ENCODE measurements at places on chromosomes 7 and 10. TPM values are rescaled to one million over a fixed set of nuclear protein-coding genes. Genes with fewer than 3 reads are reported as not detected.

DNA sequence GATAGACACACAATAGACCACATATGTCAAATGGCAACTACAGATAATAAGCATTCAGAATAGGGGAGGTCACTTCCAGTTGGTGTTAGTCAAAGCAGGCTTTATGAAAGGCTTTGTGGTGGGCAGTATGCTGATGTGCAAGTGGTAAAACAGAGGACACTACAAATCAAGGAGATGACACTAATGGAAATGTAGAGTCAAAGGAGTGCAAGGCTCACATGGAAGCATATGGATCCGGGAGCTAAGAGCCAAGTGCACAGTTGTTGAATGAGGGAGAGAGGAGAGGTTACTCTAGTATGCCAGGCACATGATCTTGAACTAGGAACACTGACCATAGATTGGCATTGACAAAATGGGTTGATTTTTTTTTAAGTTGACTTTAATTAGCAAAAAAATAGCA, 62.7 kb downstream of the GRM3 start:
- no peaks in the 10 kb centered on the region for H3K27me3 ChIP-seq
- H3K36me3 ChIP-seq: no peaks in the 10 kb centered on the region
- no peaks in the 10 kb centered on the region for H3K4me1 ChIP-seq
- no peak overlapping the region for H3K27ac ChIP-seq
- DNase-seq: no peak

DNA sequence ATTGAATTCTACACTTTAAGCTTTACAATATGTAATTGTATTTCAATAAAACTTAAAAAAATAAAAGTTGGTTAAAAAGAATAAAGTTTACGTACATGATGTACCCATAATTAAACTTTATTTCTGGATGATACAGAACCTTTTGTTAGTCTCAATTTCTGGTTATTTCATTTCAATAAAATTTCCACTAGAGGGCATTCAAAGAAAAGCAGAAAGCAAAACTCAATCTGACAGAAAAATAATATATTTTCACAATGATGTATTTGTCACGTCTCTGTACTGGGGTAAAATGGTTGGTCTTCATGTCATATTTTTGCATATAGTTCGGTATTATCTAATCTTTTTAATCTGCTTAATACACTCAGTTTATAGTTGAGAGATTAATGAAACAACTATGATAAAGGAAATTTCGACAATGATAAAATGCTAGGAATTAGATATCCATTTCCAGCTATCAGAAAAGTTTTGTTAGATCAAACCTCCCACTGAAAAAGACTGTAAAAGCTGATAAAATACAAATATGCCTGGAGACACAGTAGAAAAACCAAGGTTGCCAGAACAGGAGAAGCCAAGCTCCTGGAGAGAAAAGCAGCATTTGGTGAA, 27.4 kb downstream of the ASZ1 start:
- H3K27ac ChIP-seq: no peak overlapping the region
- no peaks in the 10 kb centered on the region for H3K27me3 ChIP-seq
- H3K4me1 ChIP-seq: no peaks in the 10 kb centered on the region
- no peaks in the 10 kb centered on the region for H3K36me3 ChIP-seq

IFIT1B gene
- total RNA-seq: not detected

GRCh38 chr7:51369746-51370145, 53.1 kb upstream of the COBL start:
- no peaks in the 10 kb centered on the region for H3K27me3 ChIP-seq
- no peak overlapping the region for H3K27ac ChIP-seq
- H3K4me3 ChIP-seq: no peak overlapping the region
- no peak for DNase-seq
- H3K4me1 ChIP-seq: no peaks in the 10 kb centered on the region

DNA sequence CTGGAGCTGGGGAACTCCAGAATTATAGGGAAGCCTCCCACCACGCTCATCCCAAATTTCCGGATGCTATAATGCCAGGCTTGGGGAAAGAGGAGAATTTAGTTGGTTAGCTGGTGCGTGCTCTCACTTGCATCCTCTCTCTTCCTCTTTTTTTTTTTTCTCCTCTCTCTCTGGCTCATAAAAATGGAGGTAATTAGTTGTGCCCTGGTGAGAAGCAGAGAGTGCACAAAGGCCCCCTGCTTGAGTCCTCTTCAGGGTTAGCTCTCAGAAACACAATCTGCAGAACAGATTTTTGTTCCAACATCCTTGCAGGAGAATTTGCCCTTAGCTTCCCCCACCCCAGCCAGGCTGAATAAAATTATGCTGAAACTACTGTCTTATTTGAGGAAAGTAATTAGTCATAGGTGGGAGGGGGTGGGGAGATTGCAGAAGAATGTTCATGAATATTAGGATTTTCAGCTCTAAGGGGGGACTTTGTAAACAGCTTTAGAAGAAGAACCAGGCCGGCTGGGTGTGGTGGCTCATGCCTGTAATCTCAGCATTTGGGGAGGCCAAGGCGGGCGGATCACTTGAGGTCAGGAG, 7.6 kb downstream of the SERPINE1 start:
- no peak overlapping the region for H3K27ac ChIP-seq
- H3K27me3 ChIP-seq: peaks cover 30% of the 10 kb centered on the region
- peaks cover 20% of the 10 kb centered on the region for H3K4me1 ChIP-seq
- no peaks in the 10 kb centered on the region for H3K36me3 ChIP-seq

GRM3 gene
- not detected for total RNA-seq

CDC14C gene
- not detected for total RNA-seq

MKX gene
- total RNA-seq: not detected

GRCh38 chr10:86655173-86655540, 810 bp downstream of the OPN4 start:
- no peak overlapping the region for H3K27ac ChIP-seq
- H3K4me3 ChIP-seq: no peak overlapping the region
- H3K36me3 ChIP-seq: no peaks in the 10 kb centered on the region
- peaks cover 6% of the 10 kb centered on the region for H3K27me3 ChIP-seq
- no peaks in the 10 kb centered on the region for H3K4me1 ChIP-seq
- DNase-seq: no peak

GRCh38 chr10:128870830-128871597, 596.0 kb upstream of the MGMT start:
- H3K27ac ChIP-seq: no peak overlapping the region
- H3K27me3 ChIP-seq: no peaks in the 10 kb centered on the region
- H3K4me3 ChIP-seq: no peak overlapping the region

DNA sequence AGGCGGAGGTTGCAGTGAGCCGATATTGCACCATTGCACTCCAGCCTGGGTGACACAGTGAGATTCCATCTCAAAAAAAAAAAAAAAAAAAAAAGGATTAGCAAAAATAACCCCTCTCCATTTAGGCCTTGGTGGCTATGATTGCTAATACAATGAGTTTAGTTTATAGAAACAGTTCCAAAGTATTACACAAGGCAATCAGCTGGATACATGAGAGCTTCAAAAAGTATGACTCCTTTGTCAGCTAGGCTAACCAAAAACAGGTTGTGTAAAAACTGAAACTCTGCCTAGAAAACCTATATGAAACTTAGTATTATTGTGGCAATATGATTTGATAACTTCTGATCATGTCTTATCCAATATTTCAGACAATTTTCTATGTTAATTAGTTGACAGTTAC, 57.2 kb downstream of the SUGCT start:
- no peak overlapping the region for H3K27ac ChIP-seq
- H3K4me3 ChIP-seq: no peak overlapping the region
- H3K4me1 ChIP-seq: no peaks in the 10 kb centered on the region
- H3K36me3 ChIP-seq: no peaks in the 10 kb centered on the region
- no peak for DNase-seq
- H3K27me3 ChIP-seq: no peaks in the 10 kb centered on the region

DNA sequence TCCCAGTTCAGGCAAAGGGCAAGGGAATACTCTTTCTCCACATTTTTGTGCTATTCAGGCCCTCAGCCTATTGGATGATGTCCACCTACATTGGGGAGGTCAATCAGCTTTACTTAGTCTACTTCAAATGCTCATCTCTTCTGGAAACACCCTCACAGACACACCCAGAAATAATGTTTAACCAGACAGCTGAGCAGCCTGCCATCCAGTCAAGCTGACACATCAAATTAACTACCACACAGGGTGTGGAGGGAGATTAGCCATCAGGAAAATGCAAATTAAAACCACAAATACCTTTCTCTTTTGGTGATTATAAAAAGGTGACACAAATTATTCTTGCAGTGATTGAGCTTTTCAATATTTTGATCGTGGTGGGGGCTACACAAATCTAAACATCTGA, 74.7 kb upstream of the FZD8 start:
- H3K4me1 ChIP-seq: no peaks in the 10 kb centered on the region
- no peaks in the 10 kb centered on the region for H3K36me3 ChIP-seq
- no peak overlapping the region for H3K27ac ChIP-seq

KIAA1217 gene
- 0.71 TPM for total RNA-seq

DNA sequence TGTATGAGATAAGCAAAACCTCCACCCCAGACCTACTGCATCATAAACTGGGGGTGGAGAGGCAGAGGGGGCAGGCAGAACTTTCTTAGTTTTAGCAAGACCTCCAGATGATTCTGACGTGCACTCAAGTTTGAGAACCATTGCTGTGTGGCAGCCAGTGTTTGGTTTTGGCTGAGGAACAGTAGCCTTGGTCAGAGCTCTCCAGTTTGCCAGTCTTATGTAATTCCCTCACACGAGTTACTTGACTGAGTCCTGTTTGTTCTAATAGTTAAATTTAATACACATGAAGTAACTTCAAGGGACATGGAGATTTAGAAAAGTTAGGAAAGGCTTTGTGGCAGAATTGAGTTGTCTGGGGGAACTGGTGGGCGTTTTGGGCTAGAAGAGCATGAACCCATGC, 38.5 kb downstream of the GARS1 start:
- no peaks in the 10 kb centered on the region for H3K4me1 ChIP-seq
- H3K36me3 ChIP-seq: peaks cover 70% of the 10 kb centered on the region
- no peak overlapping the region for H3K4me3 ChIP-seq
- H3K27ac ChIP-seq: no peak overlapping the region
- no peaks in the 10 kb centered on the region for H3K27me3 ChIP-seq

MTG1 gene
- total RNA-seq: 67.6 TPM

DNA sequence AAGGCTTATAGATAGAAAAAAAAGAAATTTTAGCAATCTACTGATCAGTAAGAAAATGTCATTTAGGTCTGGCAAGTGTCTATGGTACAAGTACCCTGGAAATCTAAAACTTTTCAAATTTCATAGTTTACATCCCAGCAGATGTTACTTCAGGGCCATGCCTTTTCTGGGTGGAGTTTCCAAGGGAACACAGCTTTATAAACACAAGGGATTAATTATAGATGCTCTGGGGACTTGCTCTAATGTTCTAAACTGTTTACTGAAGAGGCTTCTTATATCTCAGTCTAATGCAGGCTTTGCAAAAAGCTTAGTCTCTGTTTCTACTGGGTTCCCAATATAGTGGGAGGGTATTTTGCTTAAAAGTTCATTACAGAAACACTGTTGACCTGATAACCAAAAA, 3.1 kb downstream of the CD36 start:
- H3K4me1 ChIP-seq: peaks cover 3% of the 10 kb centered on the region
- H3K36me3 ChIP-seq: no peaks in the 10 kb centered on the region
- no peak overlapping the region for H3K4me3 ChIP-seq
- H3K27me3 ChIP-seq: no peaks in the 10 kb centered on the region
- DNase-seq: no peak
- no peak overlapping the region for H3K27ac ChIP-seq

- no peak overlapping the region for H3K4me3 ChIP-seq
- no peak for DNase-seq
- H3K27ac ChIP-seq: no peak overlapping the region
- H3K27me3 ChIP-seq: no peaks in the 10 kb centered on the region
- peaks cover 6% of the 10 kb centered on the region for H3K4me1 ChIP-seq
Observed at GRCh38 chr7:33592718-33593117, 312.6 kb upstream of the BMPER start.

CPEB3 gene
- total RNA-seq: 2.5 TPM

GPR158 gene
- not detected for total RNA-seq

PAPOLB gene
- total RNA-seq: 0.07 TPM

CCL26 gene
- total RNA-seq: not detected

PTF1A gene
- not detected for total RNA-seq

GRCh38 chr7:16062269-16062668, 359.1 kb downstream of the CRPPA start:
- H3K4me1 ChIP-seq: no peaks in the 10 kb centered on the region
- no peak overlapping the region for H3K27ac ChIP-seq
- no peaks in the 10 kb centered on the region for H3K36me3 ChIP-seq
- DNase-seq: no peak
- H3K4me3 ChIP-seq: no peak overlapping the region
- no peaks in the 10 kb centered on the region for H3K27me3 ChIP-seq

- H3K27me3 ChIP-seq: peaks cover 3% of the 10 kb centered on the region
- no peak for DNase-seq
- no peaks in the 10 kb centered on the region for H3K4me1 ChIP-seq
- H3K36me3 ChIP-seq: no peaks in the 10 kb centered on the region
- no peak overlapping the region for H3K4me3 ChIP-seq
Observed at GRCh38 chr7:111744501-111745155, 182.3 kb upstream of the IMMP2L start.

GRCh38 chr7:121385800-121386179, 10.3 kb downstream of the FAM3C start:
- H3K27ac ChIP-seq: peak overlapping the region; percentile 83
- peak overlapping the region; percentile 54 for H3K4me3 ChIP-seq
- no peak for DNase-seq
- peaks cover 96% of the 10 kb centered on the region for H3K4me1 ChIP-seq

DNA sequence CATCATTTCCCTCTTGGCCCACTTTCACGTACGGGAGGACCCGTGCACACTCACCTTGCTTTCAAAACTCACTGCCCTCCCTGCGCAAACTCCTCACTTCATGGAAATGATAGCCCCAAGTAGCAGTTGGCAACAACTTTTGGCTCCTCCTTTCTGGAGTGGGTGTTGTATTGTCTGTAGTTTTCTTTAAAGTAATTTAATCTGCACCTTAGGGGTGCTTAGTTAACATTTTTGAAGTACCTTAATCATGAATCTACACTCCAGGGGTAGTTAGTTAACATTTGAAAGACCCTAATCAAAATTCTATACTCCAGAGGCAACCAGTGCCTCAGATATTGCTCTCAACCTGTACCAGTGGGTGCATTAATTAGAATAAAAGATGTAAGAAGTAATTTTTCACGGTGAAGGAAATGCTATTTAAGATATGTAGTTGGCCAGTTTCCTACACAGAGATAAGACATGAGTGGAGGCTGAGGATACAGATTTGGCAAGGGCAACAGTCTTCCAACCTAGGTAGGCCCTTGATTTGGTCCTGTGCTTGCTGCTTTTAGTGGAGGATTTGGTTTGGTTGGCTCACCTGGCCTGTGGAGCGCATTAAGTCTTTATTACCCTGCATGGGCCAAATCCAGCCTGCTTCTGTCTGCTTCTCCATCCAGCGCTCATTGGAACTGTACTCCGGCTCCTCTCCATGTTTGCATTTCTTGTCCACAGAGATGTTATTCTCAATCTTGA, 93.0 kb downstream of the EXOC4 start:
- DNase-seq: no peak
- H3K27me3 ChIP-seq: no peaks in the 10 kb centered on the region
- H3K27ac ChIP-seq: no peak overlapping the region
- H3K4me3 ChIP-seq: no peak overlapping the region
- H3K4me1 ChIP-seq: peaks cover 2% of the 10 kb centered on the region

DNA sequence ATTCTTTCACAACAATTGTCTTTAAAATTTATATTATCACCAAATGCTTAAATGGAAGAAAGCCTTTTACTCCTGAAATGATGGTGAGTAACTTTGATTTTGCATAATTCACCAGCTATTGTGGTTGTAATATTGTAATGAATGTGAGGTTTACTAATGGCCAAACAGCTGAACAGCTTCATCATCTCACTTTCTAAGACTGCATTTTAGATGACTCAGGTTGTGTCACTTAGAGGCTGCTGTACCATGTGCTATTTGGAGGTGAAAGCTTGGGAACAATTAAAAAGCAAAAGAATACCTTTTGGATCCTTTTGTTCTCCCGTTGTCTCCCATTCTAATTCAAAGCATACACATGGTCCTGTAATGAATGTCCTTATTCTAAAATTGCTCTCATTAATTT, 604.0 kb upstream of the PFKP start:
- no peaks in the 10 kb centered on the region for H3K27me3 ChIP-seq
- no peaks in the 10 kb centered on the region for H3K4me1 ChIP-seq
- no peak overlapping the region for H3K27ac ChIP-seq
- H3K4me3 ChIP-seq: no peak overlapping the region
- no peaks in the 10 kb centered on the region for H3K36me3 ChIP-seq
- no peak for DNase-seq

Measured in activated B cell treated with CpG ODN at 0.5 μM for 24 hours (primary cell).